ENCODE measurements at places on chromosomes 6 and 20.

DNA sequence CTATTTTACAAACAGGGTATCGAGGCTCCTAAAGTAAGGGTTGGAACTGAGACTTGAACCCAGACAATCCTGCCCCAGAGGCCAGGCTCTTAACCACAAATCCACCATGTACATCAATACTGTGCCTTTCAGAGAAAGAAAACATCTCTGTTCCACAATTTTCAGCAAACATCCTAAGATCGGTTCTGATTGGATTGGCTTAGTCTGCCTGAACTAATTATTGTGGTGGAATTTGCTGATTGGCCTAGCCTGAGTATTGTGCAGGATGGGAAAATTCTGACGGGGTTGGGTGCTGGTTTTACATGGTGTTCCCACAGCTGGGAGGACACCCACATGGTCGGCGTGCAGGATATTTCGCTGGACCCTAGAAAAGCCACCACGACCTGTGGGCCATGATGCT lies at the start of gene CLPSL1:
Gene CLPSL1 (plus strand): TSS at position 301 of the 400 bp plus-strand sequence. CDS start 92 bp downstream, at position 393.
- DNase-seq: no peak

- DNase-seq: peak; percentile 25
These were observed 95.1 kb downstream of the LIN28B start for GRCh38 chr6:105051941-105052471.

DNA sequence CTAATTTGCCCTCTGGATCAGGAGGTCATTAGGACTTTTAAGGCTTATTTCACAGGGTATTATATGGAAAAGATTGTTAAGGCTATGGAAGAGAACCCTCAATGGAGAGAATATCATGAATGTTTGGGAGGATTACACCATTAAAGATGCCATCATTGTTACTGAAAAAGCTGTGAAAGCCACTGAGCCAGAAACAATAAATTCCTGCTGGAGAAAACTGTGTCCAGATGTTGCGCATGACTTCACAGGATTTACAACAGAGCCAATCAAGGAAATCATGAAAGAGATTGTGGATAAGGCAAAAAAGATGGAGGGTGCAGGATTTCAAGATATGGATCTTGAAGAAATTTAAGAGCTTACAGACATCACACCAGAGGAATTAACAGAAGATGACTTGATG lies 798.3 kb upstream of the SLC35B3 start:
- peak; percentile 32 for DNase-seq

GRCh38 chr20:33316343-33316742 lies 33.3 kb downstream of the BPIFB1 start:
- DNase-seq: no peak

- DNase-seq: peak; percentile 56
These were observed 18.2 kb downstream of the PPARD start for GRCh38 chr6:35360349-35361138.

DNA sequence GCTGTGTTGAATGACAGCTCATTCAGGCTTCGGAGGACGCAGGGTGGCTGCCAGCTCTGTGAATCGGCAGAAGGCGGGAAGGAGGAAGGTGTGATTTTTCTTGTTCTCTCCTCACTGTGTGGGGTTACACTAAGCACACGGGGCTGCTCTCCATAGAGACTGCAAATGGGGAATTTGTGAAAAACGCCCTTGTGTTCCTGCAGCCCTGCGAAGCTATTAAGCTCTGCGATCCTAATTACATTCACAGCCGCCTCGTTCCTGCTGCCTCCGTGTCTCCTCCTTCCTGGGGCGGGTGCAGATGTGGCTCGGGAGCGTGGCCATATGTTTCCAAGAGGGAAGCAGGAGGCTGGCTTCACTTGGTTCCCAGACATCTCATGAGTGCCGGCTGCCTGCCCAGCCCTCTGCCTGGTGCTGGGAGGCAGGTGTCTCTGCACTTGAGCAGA lies 124.0 kb downstream of the TOX2 start:
- DNase-seq: peak; percentile 37

DNA sequence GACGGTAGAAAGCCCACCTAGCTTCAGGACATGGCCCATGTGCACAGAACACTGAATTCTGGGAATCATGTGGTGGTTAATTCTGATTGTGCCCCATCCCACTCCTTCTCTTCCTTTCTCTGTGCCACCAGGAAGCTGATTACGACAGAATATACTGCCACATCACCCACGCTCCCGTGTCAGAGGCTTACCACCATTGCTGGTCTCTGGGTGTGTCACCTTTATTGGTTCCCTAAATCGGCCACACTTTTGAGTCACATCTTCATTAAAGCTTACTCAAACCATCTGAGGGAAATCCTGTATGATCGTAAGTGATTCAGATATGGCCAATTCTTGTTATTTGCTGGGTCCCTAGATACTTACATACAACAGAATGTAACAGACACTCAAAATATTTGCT lies 3.1 kb downstream of the TRMT6 start:
- no peak for DNase-seq

DNA sequence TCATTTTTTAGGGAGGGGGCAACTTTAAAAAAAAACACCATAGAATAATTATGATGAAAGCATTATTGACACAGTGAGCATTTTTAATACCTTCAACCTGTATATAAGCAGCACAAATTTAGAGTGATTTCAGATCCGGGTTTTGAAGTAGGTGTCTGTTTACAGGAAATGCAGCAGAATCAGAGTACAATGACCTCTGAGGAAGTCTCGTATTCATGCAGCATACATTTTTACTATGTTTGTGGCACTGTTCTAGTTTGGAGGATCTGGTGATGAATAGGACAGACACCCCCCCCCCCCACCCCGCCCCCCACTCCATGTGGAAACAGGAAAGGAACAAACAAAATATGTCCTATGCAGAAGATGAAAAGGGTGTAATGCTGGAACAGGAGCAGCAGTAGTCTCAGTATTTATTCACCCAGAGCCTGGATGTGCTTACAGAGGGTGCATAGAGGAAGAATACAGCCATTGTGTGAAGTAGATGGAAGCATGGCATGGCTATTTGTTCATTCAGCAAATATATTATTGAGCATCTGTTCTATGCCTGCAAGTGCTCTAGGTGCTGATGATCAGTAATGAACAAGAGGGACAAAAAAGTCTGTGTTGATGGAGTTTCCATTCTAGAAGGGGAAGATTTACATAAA lies 19.7 kb downstream of the VAPB start:
- DNase-seq: no peak

DNA sequence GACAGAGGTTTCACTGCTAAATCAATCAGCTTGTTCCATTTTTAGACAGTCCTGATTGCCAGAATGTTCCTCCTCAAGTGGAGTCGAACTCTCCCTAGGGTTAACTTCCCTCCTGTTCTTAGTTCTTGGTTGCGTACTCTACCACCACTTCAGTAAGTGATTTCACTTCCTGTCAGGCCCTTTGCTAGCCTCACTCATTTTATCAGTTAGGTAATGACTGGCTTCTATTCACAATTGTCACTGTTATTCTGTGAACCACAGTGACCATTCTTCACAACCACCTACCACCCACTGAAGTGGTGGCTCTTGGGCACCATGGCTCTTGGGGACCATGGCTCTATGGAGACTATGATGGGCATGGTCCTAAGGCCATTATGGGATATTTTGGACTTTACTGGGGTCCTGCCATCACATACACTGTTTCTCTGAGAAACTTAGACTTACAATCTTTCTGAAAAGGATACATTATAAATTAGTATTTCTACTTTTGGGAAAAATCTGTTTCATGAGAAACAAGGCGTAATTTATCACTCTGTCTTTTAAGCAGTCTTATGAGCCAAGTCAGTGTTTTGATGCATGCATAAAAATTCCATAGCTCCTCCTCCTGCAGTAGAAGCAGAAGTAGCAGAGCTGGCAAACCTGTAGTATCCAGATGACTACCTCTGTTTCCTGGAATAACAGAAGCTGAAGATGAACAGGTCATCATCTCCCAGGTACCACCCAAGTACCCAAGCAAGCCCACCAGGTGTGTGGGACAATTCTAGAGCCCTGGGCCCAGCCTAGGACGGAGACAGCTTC lies 66.3 kb downstream of the ATXN1 start:
- no peak for DNase-seq

DNA sequence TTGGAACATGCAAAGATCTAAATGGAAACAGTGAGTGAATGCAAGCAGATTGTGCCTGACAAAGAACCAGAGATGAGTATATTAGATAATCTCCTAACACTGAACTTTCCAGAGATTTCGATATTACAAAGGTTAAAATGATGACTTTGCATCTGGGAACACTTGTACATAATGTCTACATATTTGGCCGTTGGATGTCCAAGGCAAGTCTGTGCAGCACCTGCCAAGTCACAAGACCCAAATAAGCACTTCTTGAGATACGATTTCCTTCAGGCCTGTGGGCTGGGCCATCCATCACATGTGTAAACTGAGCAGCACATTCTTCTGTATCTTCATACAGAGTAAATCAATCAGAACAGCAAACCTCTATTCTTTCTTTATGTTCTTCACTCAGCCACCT lies 32.5 kb upstream of the SMLR1 start:
- no peak for DNase-seq

- no peak for DNase-seq
These were observed 17.4 kb downstream of the CST7 start for GRCh38 chr20:24966317-24967012.

- no peak for DNase-seq
These were observed 96.7 kb downstream of the GMDS start for GRCh38 chr6:2148748-2149147.

DNA sequence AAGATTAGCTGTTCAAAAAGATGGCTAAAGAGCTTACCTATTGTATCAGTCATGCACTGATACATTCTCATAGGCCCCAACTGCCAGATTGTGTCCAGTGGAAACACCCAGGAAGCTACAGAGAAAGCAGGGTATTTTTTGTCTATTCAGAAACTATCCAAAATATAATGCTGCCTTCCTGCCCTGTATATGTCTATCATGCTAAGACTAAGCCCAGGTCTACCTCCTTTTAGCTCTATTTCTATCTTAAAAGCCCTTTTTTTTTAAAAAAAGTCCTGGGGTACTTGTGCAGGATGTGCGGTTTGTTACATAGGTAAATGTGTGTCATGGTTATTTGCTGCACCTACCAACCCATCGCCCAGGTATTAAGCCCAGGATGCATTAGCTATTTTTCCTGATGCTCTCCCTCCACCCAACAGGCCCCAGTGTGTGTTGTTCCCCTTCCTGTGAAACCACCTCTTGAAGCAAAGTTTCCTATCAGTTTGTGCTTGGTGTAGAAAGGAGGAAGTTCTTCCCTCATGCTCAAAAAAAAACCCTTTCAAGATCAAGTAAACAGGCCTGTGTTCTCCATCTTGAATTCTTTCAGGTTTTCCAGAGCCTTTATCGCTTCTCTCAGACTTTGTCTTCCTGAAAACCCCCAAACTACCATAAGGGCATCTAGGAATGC lies 514 bp downstream of the DEFB129 start:
- DNase-seq: no peak

DNA sequence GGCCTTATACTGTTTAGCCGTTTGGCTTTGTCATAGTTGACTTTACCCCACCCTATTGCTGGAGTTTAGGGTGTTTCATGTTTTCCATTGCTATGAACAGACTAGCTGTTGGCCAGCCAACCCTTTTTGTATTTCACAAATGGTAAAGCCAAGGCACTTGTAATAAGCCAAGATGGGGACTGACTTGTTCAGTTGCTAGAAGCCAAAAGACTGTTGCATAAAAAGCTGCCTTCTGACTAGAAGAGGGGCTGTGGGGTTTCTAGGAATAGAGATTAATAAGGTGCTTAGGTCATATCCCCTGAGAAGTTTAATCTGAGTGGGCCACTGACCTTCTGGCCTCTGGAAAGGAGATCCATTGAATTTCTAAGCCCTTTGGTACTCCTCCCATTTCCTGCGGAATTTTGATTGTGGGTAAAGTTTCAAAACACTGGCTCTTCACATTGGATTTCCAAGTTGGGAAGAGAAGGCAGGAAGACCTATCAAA lies 211.1 kb downstream of the PLCB4 start:
- no peak for DNase-seq

DNA sequence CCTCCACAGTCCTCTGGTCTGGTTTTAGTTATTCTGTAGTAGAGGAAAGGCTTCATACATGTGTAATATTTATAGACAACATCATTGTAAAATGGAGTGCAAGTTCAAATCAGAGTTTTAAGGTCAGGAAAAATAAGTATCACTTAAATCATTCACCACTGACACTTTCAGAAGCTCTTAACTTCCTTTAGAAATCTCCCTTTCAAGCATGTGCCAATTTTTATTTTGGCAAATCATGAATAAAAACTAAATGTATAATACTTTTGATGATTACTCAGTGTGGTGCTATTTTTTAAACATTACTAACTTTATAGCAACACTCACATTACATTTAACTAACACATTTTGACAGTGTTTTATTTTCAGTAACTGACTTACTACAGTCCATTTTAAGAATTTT lies 112.2 kb downstream of the OGFRL1 start:
- no peak for DNase-seq

GRCh38 chr20:40913224-40914185 lies 115.1 kb upstream of the TOP1 start:
- no peak for DNase-seq

DNA sequence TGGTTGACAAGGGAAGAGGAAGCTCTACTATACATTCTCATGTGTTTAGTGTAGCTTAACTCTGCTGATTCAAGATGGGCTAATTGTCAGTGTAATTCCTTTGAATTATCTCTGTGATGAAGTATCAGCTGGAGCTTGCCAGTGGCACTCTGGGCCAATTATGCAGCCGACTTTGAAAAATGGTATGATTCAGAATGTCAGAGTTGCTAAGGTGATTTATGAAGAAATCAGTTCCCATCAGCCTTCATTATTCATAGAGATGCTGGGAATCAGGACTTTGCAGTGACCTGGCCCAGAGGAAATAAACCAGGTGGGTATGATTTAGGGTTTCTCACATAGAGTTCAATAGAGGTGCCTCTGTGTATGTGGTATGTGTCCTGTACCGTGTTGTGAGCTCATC lies 33.4 kb downstream of the KCNS1 start:
- peak; percentile 37 for DNase-seq

DNA sequence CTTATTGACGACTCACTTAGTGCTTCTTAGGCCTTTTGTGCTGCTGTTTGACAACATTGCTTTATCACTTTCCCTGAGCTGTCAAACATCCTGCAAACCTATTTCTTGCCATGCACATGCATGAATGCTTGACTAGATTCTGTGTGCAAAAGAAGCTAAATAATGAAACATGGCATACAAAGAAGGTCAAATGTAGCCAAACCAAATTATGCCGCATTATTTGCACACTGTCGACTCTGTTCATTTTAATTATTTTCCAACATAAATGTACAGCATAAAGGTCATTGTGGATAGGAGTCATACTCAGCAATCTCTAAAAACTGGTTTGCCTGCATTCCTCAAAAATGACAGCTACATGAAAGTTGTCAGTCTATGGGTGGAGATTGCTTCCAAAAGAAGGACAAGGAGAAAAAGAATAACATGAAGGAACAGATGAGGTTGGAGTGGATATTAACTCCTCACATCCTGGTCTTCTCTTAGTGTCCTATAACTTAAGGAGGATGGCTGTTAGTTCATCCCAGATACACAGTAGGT lies 123.1 kb upstream of the STXBP5 start:
- DNase-seq: no peak

- peak; percentile 56 for DNase-seq
These were observed 139.9 kb downstream of the TBXT start for GRCh38 chr6:166027761-166028160.

Data from AG10803 (cell line).